ENCODE measurements at places on chromosomes 16 and 17. TPM values are rescaled to one million over a fixed set of nuclear protein-coding genes. Genes with fewer than 3 reads are reported as not detected.

SLC4A1 gene
- not detected for total RNA-seq

MPP3 gene
- total RNA-seq = 4.3 TPM

SOST gene
- not detected for total RNA-seq

CMTM2 gene
- total RNA-seq = not detected

TNK1 gene
- 0.47 TPM for total RNA-seq

HSD17B1 gene
- total RNA-seq = 4.9 TPM

TEX2 gene
- total RNA-seq = 13.3 TPM

LRRC37A gene
- not detected for total RNA-seq

OR1A1 gene
- not detected for total RNA-seq

CLEC18B gene
- total RNA-seq = not detected

MYO15A gene
- total RNA-seq = 3.0 TPM

TMIGD1 gene
- not detected for total RNA-seq

NAGS gene
- 2.9 TPM for total RNA-seq

TELO2 gene
- total RNA-seq = 14.7 TPM

CBX2 gene
- total RNA-seq = 4.9 TPM

CTF1 gene
- 2.9 TPM for total RNA-seq

CDH16 gene
- not detected for total RNA-seq

Data from pericardium fibroblast (primary cell).